ENCODE measurements at places on chromosomes 16 and 17.

GRCh38 chr17:82668631-82669099, 20.4 kb upstream of the WDR45B start:
- peak; percentile 35 for DNase-seq

- no peak for DNase-seq
Observed at GRCh38 chr17:81302861-81303333, 7.8 kb upstream of the SLC38A10 start.

GRCh38 chr17:43967251-43967875, 13.6 kb upstream of the PYY start:
- no peak for DNase-seq

DNA sequence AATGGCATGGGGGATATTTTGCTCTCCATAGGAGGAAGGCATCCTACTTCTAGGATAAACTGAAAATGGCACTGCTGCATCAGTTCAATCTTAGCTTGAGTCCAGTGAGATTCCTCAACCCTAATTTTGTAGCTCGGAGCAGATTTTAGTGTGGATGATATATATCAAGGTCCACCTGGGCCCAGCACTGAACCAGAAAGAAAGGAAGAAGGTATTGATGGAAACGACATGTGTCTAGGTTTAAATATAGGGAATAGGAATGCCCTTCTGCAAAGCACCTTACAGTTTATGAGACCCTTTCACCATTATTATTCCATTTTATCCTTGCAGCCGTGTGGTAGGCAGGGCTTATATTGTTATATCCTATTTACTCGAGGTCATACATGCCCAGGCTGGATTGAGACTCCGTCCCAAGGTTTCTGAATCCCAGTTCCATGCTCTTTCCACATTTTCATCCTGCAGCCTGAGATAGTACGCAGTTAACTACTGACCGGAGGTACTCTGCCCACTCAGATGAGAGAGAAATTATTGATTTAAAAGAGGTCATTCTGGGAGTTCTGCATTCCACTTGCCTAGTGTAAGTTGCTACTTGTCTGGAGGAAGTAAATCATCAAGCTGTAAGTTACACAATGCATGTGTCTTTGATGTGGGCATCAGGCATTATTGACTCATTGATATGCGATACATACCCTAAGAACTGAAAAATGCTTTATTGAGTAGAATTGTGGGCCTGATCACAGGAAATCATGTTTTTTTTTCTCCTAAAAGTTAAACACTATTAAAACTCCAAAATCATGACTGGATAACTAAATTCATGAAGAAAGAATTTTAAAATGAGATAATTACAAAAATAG, 10.1 kb downstream of the KRT39 start:
- no peak for DNase-seq

DNA sequence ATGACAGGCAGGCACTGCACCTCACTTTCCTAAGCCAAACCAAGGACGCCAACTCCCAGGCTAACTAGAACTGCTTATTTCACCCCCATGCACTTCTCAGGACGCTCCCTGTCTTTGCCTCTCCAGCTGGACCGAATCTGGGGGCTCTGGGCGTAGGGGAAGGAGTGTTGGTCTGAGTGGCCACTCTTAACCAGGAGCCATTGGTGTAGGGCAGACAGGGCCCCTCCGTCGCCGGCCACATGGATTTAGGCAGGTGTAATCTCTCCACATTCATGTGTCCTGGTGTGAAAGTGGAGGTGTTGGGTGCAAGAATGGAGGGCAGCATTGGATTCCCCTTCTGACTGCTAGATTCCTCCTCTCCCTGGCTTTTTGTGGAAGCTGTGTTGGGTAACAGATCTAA, 9.8 kb downstream of the ATP2C2 start:
- no peak for DNase-seq

- peak; percentile 62 for DNase-seq
Observed at GRCh38 chr17:65560628-65561451, 608 bp downstream of the AXIN2 start.

DNA sequence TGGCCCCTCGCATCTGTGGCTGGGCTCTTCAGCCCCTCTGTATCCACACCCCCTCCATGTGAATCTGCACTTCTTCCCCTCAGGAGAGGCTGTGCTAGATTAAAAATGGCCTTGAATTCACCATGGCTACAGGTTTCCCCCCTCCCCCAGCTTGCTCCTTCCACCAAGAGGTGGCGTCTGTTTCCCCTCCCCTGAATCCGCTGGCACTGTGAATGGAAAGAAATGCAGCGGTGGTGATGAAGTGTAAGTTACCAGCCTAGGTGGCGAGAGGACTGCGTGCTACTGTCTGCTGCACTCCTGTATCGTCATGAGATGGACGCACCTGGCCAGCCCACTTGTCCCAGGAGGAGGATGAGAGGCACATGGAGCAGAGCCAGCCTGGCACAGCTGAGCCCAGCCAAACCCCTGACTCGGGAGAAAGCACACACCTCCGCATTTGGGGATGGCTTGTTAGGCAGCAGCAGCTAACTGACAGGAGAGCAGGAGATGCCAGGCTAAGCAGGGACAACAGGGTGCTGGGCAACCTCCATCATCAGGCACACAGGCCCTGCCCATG, 26.2 kb downstream of the TNFRSF13B start:
- DNase-seq: no peak

Measured in germinal center (tissue), 1 donor.